ENCODE measurements at places on chromosomes 13 and 19. TPM values are rescaled to one million over a fixed set of nuclear protein-coding genes. Genes with fewer than 3 reads are reported as not detected.

Gene WDR87
- 0.29 TPM for polyA plus RNA-seq

Gene KLF5
- 3.8 TPM for polyA plus RNA-seq

Gene IL11
- polyA plus RNA-seq, result 1.5 TPM

Gene OSCAR
- polyA plus RNA-seq, result 1.8 TPM

Gene SACS
- 41.8 TPM for polyA plus RNA-seq

Gene EEF1AKMT1
- polyA plus RNA-seq, result 18.2 TPM

Gene ZNF850
- 2.9 TPM for polyA plus RNA-seq

DNA sequence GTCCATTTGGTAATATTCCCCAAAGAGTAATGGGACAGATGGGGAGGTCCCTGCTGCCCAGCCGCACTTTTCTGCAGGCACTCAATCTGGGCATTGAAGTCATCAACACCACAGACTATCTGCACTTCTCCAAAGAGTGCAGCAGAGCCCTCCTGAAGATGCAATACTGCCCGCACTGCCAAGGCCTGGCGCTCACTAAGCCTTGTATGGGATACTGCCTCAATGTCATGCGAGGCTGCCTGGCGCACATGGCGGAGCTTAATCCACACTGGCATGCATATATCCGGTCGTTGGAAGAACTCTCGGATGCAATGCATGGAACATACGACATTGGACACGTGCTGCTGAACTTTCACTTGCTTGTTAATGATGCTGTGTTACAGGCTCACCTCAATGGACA is 295.0 kb downstream of the GPC5 start:
- no peaks in the 10 kb centered on the region for H3K27me3 ChIP-seq
- no peak overlapping the region for H3K4me3 ChIP-seq
- no peak overlapping the region for H3K27ac ChIP-seq
- no peak for DNase-seq
- no peaks in the 10 kb centered on the region for H3K4me1 ChIP-seq

DNA sequence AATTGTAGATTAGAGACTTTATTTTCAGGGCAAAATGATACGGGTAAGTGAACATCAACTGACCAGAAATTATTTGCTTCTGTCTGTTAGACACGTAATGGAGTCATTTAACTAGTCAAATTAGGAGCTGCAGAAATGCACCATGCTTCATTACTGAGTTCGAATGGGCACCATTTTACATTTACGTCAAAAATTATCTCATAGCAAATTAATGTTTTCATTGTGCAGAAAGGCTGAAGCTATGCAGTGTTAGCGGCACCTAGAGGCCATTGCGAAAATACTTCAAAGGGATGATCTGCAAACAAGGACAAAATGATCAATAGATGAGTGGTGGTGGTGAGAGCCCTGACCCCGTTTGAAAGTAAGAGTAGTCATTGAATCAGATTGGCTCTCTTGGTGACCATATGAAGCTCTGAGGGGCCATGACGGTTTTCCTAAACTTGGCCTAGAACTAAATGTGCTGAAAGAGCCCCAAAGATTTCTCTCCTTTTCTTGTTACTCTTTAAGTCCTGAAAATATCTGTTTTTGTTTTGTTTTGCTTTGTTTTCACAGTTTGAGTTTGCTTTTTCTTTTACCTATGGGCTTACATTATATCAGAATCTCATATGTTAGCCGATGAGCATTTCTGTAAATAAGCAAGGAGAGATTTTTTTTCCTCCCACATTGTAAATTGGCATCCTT is 277.9 kb downstream of the ZNF536 start:
- DNase-seq, result peak; percentile 65
- H3K27ac ChIP-seq, result peak overlapping the region; percentile 40
- no peak overlapping the region for H3K4me3 ChIP-seq
- H3K27me3 ChIP-seq, result no peaks in the 10 kb centered on the region
- peaks cover 16% of the 10 kb centered on the region for H3K4me1 ChIP-seq

- DNase-seq, result no peak
- no peaks in the 10 kb centered on the region for H3K36me3 ChIP-seq
- H3K27me3 ChIP-seq, result no peaks in the 10 kb centered on the region
- no peak overlapping the region for H3K27ac ChIP-seq
Measured at GRCh38 chr13:26558074-26558805, 757 bp downstream of the WASF3 start.

GRCh38 chr13:91948736-91949135 is 550.3 kb downstream of the GPC5 start:
- H3K4me1 ChIP-seq, result no peaks in the 10 kb centered on the region
- H3K27me3 ChIP-seq, result no peaks in the 10 kb centered on the region
- no peak for DNase-seq
- no peaks in the 10 kb centered on the region for H3K36me3 ChIP-seq

DNA sequence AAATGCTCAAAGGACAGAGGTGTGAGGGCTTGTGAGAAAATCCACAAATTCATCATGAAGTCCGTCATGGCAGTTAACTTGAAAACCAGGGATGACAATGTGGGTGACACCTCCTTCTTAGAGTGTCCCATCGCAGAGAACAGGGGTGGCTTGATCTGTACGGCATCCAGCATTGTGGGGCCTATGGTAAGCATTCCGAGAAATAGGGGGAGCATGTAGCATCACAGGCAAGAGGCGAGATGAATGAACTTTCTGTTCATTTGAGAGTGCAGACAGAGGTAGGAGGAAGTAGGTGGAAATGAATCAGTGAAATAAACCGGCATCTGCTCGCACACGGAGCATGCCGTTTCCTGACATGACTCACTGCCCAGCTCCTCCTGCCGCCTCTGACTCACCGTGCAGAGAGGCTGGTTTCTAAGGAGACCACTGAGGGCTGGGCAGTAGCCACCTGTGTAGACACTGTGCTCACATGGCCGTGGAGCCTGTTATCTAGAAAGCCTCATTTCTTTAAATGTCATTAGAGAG is 339.0 kb downstream of the RFC3 start:
- DNase-seq, result no peak
- H3K4me3 ChIP-seq, result no peak overlapping the region
- H3K36me3 ChIP-seq, result no peaks in the 10 kb centered on the region

DNA sequence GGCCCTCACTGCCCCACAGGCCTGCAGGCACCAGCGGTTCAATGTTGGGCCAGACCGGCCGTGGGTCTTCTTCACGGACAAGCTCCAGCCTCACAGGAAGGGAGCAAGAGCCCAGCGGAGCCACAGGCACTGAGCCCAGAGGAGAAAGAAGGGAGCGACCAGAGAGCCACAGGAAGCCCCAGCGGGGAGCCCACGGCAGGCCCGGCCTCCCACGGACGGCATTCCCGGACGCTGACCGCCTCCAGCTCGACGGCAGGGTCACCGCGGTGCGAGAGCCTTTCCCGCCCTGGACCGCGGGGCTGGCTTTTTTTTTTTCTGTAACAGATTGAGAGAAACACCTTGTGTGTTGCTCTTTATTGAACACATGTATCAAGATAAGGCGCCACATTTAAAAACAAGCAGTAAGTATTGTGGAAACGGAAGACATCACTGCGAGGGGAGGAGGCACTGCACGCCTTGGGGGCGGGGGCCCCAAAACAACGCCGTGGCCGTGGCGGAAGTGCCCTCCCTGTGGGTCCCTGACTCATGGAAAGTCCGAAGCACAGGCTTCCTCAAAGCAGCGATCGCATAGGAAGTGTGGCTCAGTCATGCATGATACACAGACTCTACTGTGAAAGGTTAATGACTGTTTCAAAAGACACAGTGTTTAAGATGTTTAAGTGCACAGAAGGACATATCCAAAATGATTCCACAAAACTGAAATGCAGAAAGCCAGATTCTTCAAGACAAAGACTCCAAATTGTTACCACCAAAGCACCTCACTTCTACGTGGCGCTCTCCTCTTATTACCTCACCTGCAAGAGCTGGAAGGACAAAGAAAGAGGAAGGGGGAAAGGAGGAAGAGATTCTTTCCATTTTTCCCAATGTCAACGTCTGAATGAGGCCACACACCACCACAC is 3.5 kb downstream of the RASA3 start:
- H3K4me3 ChIP-seq, result peak overlapping the region; percentile 21
- H3K27me3 ChIP-seq, result no peaks in the 10 kb centered on the region
- peaks cover 18% of the 10 kb centered on the region for H3K36me3 ChIP-seq
- peaks cover 53% of the 10 kb centered on the region for H3K4me1 ChIP-seq
- peak; percentile 59 for DNase-seq

DNA sequence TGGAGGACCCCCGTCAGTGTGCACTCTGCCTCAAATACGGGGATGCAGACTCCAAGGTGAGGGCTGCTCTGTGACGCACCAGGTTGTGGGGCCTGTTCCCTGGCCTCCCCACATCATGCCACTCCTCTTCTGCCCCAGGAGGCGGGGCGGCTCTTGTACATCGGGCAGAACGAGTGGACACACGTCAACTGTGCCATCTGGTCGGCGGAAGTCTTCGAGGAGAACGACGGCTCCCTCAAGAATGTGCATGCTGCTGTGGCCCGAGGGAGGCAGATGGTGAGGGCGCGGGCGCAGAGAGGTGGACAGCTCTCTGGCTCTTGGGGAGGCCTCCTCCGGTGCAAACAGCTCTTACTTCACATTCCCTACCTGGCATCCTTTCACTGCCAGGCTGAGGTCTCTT is 11.2 kb downstream of the KMT2B start:
- no peak overlapping the region for H3K4me3 ChIP-seq
- H3K36me3 ChIP-seq, result peaks cover 99% of the 10 kb centered on the region
- H3K4me1 ChIP-seq, result no peaks in the 10 kb centered on the region
- no peak for DNase-seq
- no peaks in the 10 kb centered on the region for H3K27me3 ChIP-seq

DNA sequence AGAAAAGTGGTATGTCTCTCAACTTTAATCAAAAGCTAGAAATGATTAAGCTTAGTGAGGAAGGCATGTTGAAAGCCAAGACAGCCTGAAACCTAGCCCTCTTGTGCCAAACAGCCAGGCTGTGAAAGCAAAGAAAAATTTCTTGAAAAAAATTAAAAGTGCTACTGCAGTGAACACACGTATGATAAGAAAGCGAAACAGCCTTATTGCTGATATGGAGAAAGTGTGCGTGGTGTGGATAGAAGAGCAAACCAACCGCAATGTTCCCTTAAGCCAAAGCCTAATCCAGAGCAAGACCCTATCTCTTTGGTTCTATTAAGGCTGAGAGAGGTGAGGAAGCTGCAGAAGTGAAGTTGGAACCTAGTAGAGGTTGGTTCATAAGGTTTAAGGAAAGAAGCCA is 96.4 kb downstream of the ZDHHC20 start:
- no peaks in the 10 kb centered on the region for H3K36me3 ChIP-seq
- no peak overlapping the region for H3K27ac ChIP-seq
- H3K4me1 ChIP-seq, result no peaks in the 10 kb centered on the region
- no peak overlapping the region for H3K4me3 ChIP-seq
- H3K27me3 ChIP-seq, result no peaks in the 10 kb centered on the region

GRCh38 chr19:41646589-41647204 is 19.8 kb upstream of the CEACAM4 start:
- peaks cover 7% of the 10 kb centered on the region for H3K27me3 ChIP-seq
- no peak for DNase-seq

DNA sequence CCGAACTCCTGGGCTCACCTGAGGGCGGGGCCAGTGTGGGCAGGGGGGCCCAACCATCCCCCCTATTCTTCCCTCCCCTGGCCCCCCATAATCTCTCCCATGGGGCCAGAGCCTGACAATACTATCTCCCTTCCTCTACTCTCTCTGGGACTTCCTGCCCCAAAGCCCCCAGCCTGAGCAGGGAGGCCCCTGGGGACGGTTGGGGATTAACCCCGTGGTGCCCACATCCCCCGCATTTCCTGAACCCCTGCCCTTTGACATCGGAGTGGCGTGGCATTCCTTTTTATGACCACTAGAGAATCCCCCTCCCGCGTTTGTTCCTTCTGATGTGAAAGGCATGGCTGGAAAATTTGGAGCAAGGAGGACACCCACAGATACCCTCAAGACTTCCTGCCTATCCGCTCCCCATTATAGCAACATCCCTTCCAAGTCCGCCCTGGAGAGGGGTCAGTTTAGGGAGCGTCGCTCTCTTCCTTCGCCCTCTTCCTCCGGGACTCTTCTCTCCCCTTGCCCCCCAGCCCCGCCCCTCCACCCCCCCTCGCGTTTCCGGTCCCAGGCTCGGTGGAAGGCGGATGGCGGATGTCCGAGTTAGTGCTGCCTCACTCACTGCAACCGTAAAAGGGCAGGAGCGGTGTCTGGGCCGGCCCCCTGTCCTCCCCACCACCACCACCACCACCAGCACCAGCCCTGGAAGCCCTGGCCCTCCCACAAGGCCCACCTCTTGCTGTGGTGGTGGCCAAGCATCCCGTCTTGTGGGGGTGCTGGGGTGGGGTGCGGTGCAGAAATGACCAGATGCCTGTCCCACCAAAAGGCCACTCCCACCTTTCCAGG is 1.8 kb downstream of the VASP start:
- H3K27me3 ChIP-seq, result no peaks in the 10 kb centered on the region
- H3K4me3 ChIP-seq, result peak overlapping the region; percentile 81
